ENCODE measurements at places on chromosomes 7 and 10.

- DNase-seq, result no peak
These were observed 75.3 kb upstream of the CC2D2B start for GRCh38 chr10:95832216-95833041.

- DNase-seq, result no peak
These were observed 110.8 kb upstream of the PTN start for GRCh38 chr7:137454246-137454724.

- DNase-seq, result no peak
These were observed 222.2 kb downstream of the ELFN1 start for GRCh38 chr7:1892011-1892965.

DNA sequence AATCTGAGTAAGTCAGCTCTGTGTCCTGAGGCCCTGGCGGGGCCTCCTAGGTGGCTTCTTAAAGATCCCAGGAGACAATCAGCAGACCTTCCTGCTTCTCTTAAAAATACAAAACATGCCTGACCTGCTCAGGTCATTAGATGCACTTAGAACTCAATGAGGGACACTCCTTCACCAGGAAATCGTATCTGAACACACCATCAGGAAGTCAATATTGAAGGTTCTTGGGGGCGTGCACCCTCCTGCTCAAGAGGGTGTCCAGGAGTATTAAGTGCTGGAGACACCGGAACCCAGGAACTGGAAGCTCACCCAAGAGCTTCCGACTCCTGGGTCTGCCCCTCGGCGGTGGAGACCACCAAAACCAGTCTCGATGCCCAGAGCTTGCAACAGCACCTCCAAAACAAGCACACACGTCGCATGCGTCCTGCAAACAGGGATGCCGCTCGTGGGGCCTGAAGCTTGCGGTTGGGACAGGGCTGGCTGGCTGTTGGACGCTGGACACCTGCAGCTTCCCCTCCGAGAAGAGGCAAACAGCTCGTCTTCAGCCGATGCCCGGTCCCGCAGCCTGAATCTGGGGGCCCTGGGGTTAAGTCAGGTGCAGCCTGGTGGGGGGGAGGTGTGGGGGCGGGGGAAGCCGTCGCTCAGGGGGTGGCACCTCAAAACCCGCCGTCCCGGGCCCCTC is 803 bp downstream of the RAPGEF5 start:
- DNase-seq, result no peak

GRCh38 chr7:77433901-77434300 is 17.8 kb upstream of the GSAP start:
- DNase-seq, result no peak

- DNase-seq, result no peak
These were observed 126.5 kb upstream of the CHRM2 start for GRCh38 chr7:136741941-136742340.

DNA sequence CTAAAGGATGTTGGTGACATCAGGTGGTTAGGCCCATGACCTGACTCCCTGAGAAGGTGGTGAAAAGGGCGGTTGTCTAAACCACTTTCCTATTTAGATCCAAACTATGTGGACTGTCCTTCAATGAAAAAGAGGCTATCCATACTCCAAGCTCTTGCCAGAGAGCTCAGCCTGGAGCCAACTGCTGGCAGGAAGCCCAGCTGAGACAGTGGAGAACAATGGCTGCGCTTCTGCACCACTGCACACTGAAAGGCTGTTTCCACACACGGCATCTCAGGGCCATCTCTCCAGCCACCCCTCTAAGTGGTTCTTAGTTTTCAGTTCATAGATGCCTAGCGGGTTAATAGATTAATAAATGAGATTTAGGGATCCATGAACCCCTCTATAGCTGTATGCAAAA is 488.8 kb upstream of the ZMIZ1 start:
- no peak for DNase-seq

DNA sequence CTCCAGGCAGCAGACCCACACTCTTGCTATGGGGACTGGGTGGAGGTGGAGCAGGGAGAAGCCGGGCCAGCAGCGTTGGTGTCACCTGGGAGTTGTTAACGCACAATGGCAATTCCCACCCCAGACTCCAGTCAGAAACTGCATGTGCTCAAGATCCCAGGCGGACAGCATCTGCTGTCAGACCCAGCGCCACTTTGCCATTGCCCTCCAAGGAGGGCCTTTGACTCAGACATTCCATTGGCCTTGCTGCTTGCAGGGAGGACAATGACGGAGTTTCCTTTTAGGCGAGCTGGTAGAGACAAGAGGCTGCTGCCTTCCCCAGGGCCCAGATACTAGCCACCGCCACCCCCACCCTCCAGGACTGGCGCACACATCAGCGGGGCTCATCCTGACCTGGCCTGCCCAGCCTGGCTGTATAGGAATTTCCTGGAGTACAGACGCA is 34.5 kb downstream of the ZNF775 start:
- DNase-seq, result no peak

GRCh38 chr10:47418966-47419365 is 34.9 kb upstream of the ZNF488 start:
- no peak for DNase-seq

GRCh38 chr7:44366986-44367385 is 41.6 kb upstream of the CAMK2B start:
- DNase-seq, result no peak

DNA sequence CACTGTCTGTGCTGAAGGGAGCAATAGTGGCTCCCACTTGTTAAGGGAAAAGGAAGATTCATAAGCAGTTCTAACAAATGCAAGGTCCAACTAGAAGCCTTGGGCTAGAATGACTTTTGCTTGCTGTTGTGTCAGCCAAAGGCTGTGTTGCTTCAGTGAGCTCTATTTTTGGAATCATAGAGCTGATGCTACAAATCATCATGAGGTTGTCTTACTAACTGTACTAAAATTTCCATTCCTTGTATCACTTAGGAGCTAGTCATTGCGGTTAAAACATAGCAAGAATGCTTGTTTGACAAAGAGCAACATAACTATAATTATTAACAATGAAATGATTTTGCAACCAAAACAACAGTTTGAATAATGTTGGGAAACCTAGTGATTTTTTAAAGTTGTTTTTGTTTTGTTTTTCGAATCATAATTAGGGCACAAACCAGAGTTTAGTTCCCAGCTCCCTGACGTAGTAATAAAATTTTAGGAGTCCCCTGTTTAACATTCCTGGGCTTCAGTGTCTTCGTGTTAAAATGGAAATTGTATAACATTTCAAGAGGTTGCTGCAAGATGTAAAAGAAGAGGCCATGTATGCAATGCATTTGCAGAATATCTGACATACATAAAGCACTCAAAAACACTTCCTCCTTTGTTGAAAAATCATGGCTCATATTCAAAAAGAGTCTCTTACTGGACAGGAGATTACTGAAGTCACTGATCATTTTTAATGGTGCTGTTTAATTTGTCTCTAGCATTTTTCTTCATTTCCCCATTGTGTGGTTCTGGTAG is 183.4 kb downstream of the MACC1 start:
- DNase-seq, result no peak

- DNase-seq, result no peak
These were observed 35.9 kb upstream of the CACNB2 start for GRCh38 chr10:18104223-18104872.

DNA sequence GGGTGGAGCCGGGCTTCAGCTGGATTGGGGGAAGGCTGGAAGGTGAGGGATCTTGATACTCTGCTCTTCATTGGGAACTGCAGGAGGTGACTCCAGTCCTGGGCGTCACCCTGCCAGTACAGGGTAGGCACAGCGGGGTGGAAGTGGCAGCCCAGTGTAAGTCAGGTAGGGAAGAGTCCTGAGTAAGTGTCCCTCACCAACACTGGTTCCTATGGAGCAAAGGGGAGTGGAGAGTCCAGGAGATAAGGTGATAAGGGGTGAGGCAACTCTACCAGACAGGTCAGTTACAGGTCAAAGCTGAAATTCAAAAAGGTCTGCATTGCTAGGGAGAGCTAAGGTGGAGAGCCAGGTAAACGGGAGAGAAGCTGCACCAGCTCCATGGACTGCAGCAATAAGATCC is 145.6 kb upstream of the NFE2L3 start:
- no peak for DNase-seq

GRCh38 chr7:158505683-158506082 is 81.9 kb downstream of the PTPRN2 start:
- DNase-seq, result no peak

- DNase-seq, result peak; percentile 44
These were observed 14.4 kb downstream of the ALKBH4 start for GRCh38 chr7:102450242-102450641.

- no peak for DNase-seq
These were observed 99.6 kb downstream of the EXOC4 start for GRCh38 chr7:133352430-133352829.

DNA sequence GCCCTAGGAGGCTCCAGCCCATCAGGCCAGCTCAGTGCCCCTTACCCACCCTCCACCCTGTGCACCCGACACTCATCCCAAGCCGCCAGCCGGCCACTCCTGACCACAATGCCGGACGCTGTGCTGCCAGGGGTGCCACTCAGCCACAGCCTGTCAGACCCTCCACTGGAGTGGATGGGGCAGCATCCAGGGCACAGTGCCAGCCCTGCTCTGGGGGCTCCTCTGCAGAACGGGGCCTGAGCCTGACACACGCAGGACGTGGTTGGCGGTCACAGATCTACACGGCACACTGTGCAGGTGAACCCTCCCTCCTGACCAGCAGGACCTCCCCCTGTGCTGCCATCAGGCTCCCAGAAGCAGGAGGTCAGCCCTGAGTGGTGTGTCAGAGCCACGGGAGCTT is 114.7 kb downstream of the MAD1L1 start:
- no peak for DNase-seq

- DNase-seq, result no peak
These were observed 299.5 kb downstream of the ELMO1 start for GRCh38 chr7:37149051-37149772.

DNA sequence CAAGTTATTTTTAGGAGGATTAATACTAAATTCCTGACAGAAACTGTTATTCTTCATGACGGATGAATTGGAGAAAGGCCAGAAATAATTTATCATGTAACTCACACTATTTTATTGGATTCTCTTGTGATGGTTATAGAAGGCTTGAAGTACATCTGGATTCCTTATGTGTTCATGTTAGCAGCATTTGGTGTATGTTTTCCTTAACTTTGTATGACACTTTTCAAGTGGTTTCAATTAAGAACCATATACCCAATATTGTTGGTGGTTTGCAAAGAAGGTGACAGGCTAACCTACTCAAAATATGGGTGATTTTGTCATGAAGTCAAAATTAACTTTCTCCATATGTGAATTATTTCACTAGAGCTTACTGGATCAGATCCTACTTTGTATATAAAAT is 532.2 kb upstream of the CNTNAP2 start:
- DNase-seq, result no peak

- no peak for DNase-seq
These were observed 13.9 kb downstream of the PRSS2 start for GRCh38 chr7:142784716-142785115.

Measured in stimulated activated CD4-positive, alpha-beta T cell treated with anti-CD3 and anti-CD28 coated beads, Interleukin-2, amount 100 ng/mL, for 4 hours (primary cell).